ENCODE measurements at places on chromosomes 1 and 21. TPM values are rescaled to one million over a fixed set of nuclear protein-coding genes. Genes with fewer than 3 reads are reported as not detected.

The HSD3B1 gene
- not detected for total RNA-seq

The APOBEC4 gene
- 0.26 TPM for total RNA-seq

The TFAP2E gene
- 1.3 TPM for total RNA-seq

DNA sequence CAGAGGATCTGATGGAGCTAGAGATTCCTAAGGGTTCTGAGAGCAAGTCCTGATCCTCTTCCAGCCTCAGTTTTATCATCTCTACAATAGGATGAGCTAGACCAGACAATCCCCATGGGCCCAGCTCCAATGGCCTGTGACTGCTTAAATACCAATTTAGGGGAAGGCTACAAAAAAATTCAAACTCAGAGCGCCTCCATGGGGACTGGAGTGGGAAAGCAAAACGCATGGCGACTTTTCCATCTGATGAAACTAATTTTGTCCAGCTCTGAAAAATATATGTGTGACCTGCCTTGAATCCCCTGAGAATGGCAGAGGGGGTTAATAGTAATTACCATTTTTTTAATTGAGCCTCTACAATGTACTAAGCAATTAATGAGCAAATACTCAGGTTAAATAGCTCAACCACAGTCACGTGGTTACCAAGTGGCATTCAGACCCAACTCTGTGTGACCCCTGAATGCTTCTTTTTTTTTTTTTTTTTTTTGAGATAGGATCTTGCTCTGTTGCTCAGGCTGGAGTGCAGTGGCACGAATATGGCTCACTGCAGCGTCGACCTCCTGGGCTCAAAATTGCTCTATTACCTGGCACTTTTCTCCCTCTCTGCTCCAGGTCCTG, 8.4 kb downstream of the EXTL1 start:
- DNase-seq, result no peak

DNA sequence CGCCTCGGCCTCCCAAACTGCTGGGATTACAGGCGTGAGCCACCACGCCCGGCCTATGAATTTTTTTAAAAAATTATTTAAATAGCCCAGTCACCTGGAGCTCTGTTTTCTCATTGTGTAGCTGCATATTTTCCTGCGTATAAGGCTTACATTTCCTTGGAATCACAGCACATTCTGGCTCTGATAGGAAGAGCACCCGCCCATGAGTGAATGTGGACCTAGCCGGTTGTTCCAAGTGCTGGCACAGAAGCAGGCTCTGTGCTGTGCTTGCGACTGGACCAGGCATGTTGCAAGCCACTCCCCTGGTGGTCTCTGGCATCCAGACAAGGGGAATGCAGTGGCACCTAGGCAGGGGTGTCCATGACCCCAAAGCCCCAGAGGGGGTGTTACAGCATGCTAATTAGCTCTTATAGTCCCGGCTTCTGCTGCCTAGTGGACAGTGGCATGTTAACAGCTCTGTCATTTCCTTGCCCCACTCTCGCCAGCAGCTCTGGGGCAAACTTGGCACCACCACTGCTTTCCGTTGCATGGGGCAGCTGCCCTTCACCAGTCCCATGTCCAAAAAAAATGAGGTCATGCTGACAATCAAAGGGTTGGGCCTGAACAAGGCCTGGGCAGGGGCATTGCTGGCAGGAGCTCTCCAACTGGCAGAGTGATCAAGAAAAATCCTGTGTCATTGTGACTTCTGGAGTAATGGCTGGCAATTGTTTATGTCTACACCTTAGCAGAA, 5.2 kb upstream of the VTCN1 start:
- no peak for DNase-seq

Measured in left lung (tissue), 14 donors.